ENCODE measurements at places on chromosomes 16 and 17. TPM values are rescaled to one million over a fixed set of nuclear protein-coding genes. Genes with fewer than 3 reads are reported as not detected.

The HAGH gene
- 67.4 TPM for total RNA-seq

The PDE6G gene
- total RNA-seq = not detected

The WNK4 gene
- 0.69 TPM for total RNA-seq

The LPO gene
- 0.23 TPM for total RNA-seq

The MMP15 gene
- 19.4 TPM for total RNA-seq

The AMDHD2 gene
- total RNA-seq = 15.2 TPM

The TMEM88 gene
- total RNA-seq = 2.3 TPM

The ABAT gene
- 211 TPM for total RNA-seq

The OR2C1 gene
- total RNA-seq = 0.46 TPM

The CTF1 gene
- total RNA-seq = 0.92 TPM

The STXBP4 gene
- 15.9 TPM for total RNA-seq

The CLEC19A gene
- 2.8 TPM for total RNA-seq

Data from diencephalon (tissue), 1 donor.